ENCODE measurements at places on chromosomes 5 and 9.

GRCh38 chr9:69582018-69582417 lies 90.2 kb downstream of the APBA1 start:
- no peak for DNase-seq

DNA sequence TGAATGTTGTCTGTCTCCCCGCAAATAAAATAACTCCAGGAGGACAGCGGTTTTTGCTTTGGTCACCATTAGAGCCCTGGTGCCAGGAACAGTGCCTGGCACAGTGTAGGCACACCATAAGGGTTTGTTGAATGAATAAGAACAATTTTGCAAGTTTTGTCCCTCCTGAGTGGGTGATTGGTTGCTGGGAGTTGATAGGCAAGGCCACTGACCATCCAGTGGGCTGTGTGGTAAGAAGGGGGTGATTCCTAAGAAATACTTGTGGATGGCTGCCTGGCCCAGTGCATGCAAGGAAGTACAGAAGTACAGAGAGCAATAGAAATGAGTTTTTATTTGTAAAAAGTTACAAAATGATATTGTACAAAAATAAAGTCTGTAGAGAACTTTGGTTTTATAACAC lies 27.5 kb downstream of the GDNF start:
- no peak for DNase-seq

DNA sequence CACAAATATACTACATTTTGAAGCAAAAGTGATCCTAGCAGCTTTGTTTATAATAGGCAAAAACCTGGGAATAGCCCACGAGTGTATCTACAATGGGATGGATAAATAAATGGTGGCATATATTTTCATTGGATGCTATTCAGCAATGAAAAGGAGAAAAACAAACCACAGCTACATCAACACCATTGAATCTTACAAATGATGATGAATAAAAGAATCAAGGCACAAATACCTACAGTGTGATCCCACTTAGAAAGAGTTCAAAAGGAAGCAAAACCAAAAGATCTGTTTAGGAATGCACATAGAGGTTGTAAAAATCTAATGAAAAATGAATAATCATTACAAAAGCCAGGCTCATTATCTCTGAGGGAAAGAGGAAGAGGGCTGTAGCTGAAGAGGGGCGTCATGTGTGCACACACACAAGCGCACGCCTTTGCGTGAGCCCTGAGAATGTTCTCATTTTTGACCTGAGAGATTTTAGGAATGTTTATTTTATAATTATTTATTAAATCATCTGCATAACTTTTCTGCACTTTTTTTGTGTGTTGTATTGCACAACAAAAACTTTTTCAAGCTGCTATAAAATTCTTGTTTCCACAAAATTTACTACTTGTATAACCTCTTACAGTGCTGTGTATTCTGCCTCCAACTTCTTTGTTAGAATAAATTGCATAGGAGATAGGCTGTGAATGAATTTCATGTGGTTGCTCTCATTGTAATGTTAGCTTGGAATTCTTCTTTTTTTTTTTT lies 5.9 kb upstream of the RHOBTB3 start:
- DNase-seq = no peak

GRCh38 chr5:53783624-53784228 lies 223.3 kb downstream of the NDUFS4 start:
- DNase-seq = no peak

DNA sequence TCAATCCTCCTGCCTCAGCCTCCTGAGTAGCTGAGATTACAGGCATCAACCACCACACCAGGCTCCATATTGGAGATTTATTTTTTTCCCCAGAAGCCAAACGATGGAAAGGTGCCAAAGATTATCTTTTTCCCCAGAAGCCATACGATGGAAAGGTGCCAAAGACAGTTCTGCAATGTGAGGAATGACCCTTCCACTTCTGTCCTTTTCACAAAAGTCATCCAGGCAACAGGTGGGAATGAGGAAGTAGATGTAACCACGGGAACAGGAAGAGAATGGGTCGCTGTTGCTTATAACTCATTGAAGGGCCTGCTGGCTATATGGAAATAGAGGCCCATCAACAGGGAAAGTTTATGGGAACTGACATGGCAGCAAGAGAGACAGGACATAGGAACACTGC lies 233.7 kb upstream of the MSX2 start:
- no peak for DNase-seq

DNA sequence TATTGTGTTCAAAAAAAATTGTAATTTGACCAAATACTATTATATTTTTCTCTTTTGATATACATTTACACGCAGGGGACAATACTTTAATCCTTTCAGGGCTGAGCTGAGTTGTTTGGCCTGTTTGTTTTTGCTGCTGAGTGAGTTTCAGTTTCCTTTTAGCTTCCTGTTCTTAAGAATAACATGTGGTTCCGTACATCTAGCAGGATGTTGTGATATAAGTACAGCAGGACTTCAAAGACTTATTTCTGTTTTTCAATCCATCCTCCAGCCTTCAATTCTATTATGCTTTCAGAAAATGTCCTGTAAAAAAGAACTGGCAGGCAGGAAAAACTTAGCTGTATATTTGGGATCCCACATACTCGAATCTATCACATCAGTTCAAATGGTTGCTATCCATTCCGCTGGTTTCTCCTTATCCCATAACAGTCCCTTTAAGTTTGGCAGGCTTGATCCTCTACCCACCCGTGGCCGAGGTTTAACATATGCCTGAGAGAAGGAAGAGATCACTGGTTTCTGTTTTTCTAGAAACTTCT lies 1037.3 kb upstream of the ACO1 start:
- DNase-seq = no peak

DNA sequence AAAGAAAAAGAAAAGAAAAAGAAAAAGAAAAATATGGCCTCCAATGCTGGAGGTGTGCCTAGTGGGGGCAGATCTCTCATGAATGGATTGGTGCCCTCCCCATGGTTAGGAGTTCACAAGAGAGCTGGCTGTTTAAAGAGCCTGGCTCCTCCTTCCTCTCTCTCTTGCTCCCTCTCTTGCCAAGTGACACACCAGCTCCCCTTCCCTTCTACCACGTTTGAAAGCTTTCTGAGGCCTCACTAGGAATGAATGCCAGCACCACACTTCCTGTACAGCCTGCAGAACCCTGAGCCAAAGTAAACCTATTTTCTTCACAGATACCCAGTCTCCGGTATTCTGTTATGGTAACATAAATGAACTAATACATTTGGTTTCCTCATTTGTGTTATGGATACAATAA lies 14.4 kb upstream of the GALNT10 start:
- peak; percentile 56 for DNase-seq

GRCh38 chr5:132827943-132828673 lies 2.3 kb downstream of the SHROOM1 start:
- DNase-seq = no peak

- no peak for DNase-seq
Measured at GRCh38 chr5:68272289-68272688, 56.7 kb downstream of the PIK3R1 start.

DNA sequence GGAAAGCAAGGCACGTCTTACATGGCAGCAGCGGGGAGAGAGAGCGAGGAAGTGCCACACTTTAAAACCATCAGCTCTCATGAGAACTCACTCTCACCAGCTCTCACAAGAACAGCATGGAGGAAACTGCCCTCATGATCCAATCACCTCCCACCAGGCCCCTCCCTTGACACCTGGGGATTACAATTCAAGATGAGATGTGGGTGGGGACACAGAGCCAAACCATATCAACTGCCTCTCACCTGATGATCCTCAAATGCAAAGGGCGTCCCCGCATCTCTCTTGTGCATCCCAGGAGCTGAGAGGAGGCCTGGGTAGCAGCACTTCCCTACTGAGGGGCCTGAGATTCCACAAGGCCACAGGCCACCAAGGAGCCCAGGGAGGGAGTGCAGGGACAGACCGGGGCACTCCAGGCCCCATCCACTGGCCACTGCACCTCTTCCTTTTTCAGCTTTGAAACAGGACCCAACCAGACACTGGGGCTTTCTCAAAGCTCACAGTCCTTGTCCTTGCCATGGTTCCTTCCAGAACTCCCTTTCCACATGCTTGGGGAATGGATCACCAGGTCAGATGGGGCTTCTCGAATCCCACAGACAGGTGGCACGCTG lies 54.5 kb upstream of the IL17B start:
- no peak for DNase-seq

GRCh38 chr9:119841016-119841415 lies 471.8 kb upstream of the BRINP1 start:
- no peak for DNase-seq

DNA sequence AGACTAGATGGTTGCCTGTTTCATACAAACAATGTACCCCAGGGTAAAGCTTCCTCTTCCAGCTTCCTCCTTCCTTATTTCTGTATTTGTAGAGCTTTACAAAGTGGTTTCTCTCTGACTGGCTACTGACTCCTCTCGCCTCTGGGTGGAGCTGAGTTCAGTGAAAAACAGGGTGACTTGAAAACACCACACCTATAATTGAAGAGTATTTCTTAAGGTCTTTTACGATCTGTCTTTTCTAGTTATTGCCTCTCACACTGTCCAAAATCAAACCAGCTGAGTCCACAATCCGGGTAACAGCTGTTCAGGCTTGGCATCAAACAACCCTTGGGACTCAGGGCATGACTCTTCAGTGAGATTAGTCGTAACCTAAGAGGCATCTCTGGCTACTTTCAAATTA lies 200.4 kb downstream of the ARRDC3 start:
- DNase-seq = peak; percentile 36

DNA sequence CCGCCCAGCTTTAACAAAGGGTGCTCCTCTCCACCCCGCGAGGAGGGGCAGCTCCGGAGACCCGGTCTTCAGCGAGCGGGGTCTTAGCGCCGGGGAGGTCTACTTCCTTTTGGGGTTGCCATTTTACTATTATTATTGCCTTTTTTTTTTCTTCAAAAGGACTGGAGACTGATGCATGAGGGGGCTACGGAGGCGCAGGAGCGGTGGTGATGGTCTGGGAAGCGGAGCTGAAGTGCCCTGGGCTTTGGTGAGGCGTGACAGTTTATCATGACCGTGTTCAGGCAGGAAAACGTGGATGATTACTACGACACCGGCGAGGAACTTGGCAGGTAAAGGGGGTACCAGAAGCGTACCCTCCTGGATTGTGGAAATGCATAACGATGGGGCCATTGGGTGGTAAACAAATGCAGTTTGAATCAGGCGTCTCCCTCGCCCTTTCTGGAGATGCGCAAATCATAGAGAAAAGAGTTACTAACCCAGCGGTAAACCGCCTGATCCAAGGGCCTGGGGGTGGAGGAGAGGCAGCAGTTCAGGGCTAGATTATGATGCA lies 1.2 kb downstream of the DAPK1 start:
- no peak for DNase-seq

DNA sequence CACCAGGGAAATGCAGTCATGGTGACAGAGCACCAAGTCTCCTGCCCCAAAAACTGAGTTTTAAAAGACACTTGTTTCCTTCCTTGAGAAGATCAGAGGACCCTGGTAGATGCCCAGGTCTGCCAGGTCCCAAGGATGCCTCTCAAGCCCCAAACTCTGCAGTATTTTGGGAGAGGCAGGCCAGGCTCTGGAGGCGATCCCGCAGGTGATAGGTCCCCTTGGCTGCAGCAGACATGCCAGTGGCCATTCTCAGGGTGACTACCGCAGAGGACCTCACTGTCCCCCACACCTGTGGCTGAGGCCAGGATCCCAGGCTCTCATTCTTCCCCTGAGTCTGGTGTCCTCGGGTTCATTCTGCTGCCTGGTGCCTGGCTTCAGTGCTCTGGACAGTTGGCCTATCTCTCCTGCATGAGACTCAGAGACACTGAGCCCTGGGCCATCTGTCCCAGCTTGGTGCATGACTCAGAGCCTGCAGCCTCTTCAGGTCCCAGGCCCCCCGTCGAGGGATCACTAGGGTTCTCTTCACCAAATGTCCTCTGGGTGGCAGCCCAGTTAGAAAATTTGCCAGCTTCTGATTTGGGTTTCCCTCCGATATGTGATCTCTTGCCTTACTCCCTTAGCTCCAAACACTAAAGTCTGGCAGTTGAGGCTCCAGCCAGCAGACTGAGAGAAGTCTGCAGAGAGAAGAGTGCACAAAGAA lies 59.7 kb upstream of the GARNL3 start:
- DNase-seq = no peak
